ENCODE measurements at places on chromosomes 11 and 22. TPM values are rescaled to one million over a fixed set of nuclear protein-coding genes. Genes with fewer than 3 reads are reported as not detected.

Gene PTPRCAP
- 0.33 TPM for total RNA-seq

Gene OR52L1
- not detected for total RNA-seq

Gene CD3D
- not detected for total RNA-seq

Gene OR52N4
- not detected for total RNA-seq

Gene POU2AF1
- total RNA-seq, result not detected

Gene ATG13
- total RNA-seq, result 50.6 TPM

Gene FXYD6
- 0.33 TPM for total RNA-seq

Data from vein endothelial cell (primary cell).